ENCODE measurements at places on chromosomes 16 and 17.

GRCh38 chr16:813204-813915 lies 12.8 kb upstream of the GNG13 start:
- DNase-seq = no peak

- DNase-seq = no peak
Measured at GRCh38 chr16:84739349-84740124, 39.7 kb downstream of the USP10 start.

DNA sequence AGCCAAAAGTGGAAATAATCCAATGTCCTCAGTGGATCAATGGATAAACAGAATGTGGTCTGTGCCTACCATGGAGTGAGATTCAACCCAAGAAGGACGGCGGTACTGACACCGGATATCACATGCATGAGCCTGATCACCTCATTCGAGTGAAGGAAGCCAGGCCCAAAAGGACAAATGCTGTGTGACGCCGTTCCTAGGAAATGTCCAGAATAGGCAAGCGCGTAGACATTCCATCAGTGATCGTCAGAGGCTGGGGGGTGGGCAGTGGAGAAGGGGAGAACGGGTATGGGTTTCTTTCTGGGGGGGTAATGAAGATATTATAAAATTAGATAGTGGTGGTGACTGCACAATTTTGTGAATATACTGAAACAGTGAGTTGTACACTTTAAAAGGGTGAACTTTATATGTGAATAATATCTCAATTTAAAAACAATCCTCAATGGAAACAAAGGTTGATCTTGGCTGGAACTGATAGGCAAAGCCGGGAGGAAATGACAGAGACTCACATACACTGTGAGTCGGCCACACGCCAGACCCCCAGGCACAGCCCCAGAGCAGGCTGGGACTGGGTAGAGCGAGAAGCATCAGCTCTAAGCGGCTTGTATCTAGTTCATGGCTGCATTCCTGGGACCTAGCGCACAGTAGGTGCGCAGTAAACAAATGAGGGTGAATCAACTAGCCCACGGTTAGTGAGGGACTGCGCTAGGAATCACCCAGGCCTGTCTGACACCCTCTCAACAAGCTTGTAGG lies 3.5 kb downstream of the DBNDD1 start:
- no peak for DNase-seq

DNA sequence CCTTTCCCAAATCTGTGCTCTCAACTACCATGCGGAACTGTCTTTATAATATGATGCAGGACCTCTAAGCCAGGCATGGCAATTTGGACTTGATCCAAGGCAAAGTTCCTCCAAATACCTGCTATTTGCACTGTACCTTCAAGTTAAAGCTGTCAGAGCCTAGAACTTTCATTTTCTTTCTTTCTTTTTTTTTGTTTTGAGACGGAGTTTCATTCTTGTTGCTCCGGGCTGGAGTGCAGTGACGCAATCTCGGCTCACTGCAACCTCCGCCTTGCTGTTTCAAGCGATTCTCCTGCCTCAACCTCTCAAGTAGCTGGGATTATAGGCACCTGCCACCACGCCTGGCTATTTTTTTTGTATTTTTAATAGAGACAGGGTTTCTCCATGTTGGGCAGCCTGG lies 51.7 kb downstream of the ARHGAP27 start:
- DNase-seq = no peak

GRCh38 chr17:45307290-45308015 lies 9.4 kb downstream of the MAP3K14 start:
- no peak for DNase-seq

DNA sequence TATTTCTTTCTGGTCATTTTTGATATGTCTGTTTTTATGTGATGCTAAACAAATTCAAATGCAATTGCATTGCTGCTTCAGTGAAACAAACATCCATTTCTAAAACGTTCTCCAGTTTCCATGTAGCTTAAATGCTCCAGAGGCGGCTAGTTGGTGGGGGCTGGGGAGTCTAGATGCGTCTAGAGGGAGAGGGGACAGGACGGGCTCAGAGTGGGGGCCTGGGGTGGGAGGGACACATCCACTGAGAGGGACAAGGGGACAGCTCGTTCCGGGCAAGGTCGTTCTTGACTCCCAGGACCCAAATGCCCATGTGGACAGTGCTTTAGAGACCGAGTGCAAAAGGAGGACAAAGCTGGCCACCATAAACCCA lies 102.3 kb downstream of the FOXL1 start:
- no peak for DNase-seq

DNA sequence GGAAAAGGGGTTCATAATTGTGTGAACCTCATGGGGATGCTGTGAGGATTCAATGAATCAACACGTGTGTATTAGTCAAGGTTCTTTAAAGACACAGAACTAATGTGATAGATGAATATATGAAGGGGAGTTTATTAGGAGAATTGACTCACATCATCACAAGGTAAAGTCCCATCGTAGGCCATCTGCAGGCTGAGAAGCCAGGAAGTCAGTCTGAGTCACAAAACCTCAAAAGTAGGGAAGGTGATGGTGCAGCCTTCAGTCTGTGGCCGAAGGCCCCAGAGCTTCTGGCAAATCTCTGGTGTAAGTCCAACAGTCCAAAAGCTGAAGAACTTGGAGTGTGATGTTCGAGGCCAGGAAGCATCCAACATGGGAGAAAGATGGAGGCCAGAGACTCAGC lies 413.4 kb downstream of the CDH13 start:
- no peak for DNase-seq

DNA sequence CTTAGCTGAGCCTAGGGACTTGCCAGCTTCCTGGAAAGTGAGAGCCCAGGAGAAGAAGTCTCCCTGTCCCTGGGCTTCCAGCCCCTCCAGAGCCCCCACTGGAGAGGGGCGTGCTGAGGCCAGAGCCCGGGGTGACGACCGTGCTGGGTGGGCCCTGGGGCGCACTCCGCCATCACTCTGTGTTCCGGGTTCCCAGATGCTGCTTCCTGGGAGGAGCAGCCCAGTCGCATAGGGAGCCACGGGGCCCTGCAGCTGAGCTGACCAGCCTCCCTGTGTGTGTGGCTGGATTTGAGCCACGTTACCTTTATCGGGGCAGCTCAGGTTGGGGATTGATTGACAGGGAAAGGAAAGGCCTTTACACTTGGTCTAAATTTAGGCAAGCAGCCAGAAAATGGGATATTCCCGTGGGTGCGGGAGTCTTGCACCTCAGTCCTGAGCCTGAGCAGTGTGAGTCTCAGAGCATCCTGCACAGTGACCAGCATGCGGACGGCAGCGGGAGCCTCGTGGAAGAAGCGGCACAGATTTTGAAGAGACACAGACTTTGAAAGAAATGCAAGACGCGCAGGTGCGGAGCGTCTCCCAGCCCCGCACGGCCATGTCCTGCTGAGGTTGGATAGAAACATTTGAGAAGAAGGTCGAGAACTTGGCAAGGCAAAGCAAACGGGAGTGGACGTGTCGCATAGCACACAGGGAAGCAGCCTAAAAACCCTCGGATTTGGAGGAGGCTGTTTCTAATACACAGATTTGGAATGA lies 51.3 kb upstream of the ZNF750 start:
- DNase-seq = no peak

DNA sequence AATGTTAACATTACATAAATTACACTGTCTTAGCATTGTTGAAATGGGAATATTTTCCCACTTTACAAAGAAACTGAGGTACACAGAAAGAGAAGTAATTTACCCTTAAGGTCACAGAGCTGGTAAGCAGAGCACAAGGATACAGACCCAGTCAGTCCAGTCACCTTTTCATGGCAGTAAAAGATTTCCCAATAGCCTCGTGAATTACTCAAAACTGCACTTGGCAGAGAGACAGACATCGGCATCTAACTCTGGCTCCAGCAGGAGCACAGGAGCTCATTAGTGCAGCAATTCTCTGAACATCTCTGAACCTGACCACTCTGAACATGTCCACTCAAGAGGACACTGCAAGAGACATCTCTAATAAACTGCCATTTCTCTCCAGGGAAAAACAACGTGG lies 3.1 kb downstream of the TEX2 start:
- DNase-seq = no peak

- peak; percentile 54 for DNase-seq
Measured at GRCh38 chr16:58392215-58393137, at the start of gene GINS3. Gene GINS3 (plus strand): TSS chr16:58392471. CDS start chr16:58392602, 131 bp downstream.

- no peak for DNase-seq
Measured at GRCh38 chr16:87180069-87180468, 137.1 kb downstream of the C16orf95 start.

DNA sequence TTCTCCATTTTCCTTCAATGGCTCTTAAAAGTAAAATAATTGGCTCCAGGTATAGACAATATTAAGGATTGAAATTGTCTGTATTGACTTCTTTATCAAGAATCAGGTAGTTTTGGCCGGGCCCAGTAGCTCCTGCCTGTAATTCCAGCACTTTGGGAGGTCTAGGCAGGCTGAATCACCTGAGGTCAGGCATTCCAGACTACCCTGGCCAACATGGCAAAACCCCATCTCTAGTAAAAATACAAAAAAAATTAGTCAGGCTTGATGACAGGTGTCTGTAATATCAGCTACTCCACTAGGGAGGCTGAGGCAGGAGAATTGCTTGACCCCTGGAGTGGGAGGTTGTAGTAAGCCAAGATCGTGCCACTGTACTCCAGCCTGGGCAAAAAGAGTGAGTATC lies 1008.5 kb upstream of the EEF2KMT start:
- no peak for DNase-seq

- no peak for DNase-seq
Measured at GRCh38 chr17:16444258-16444886, 29.0 kb downstream of the TRPV2 start.

DNA sequence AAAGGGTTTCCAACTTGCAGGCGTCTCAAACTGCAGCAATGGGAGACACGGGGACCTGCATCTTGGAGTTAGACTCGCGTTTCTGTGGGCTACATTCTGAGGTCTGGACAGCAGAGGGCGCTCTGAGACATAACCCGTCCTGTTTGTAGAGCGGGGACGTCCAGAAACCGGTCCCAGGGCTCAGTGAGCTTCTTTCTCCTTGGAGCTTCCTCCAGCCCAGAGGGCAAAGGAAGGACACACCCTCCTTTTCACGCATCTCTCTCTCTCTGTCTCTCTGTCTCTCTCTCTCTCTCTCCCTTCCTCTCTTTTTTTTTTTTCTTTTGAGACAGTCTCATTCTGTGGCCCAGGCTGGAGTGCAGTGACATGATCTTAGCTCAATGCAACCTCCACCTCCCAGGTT lies 19.8 kb downstream of the COX4I1 start:
- peak; percentile 66 for DNase-seq

Measured in stimulated activated CD8-positive, alpha-beta memory T cell treated with anti-CD3 and anti-CD28 coated beads, Interleukin-4, amount 100 ng/mL, for 1 hour (primary cell).